Cortex of kidney (tissue), 1 donor: ENCODE measurements at places on chromosomes 6 and 20.

DNA sequence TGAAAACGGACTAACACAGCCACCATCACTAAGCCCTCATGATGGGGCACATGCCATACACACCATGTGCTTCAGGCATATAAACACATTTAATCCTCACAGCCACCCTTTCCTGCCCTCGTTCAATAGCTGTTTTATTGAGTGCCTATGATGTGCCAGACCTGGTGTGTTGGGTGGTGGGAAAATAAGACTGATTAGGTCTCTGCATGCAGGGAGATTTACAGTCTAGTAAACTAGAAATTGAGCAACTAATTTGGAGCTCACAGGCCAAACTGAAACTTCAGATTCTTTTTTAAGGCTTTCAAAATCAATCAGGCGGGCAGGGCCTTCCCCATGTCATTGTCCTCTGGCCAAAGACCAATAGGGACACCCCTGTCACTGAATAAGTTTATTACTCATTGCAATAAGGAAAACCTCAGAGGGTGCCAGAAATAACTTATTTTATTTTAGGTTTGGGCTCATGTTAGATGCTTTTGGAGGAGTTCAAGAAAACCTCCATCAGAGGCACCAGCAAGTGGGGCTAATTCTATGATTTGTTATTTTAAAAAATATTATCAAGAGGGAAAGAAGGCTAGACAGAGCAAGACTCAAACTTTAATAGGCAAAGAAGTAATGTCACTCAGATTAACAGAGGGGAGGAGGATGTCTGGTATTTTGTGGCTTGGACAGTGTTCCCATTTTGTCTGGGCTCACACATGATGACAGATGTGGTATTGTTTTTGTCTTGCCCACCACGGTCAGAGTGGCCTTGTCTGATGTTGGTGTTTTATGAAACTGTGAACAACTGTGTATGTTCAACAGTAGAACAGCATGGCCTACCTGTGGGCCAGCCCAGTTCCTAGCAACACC, 12.0 kb downstream of the ZFP64 start:
- no peak for DNase-seq

DNA sequence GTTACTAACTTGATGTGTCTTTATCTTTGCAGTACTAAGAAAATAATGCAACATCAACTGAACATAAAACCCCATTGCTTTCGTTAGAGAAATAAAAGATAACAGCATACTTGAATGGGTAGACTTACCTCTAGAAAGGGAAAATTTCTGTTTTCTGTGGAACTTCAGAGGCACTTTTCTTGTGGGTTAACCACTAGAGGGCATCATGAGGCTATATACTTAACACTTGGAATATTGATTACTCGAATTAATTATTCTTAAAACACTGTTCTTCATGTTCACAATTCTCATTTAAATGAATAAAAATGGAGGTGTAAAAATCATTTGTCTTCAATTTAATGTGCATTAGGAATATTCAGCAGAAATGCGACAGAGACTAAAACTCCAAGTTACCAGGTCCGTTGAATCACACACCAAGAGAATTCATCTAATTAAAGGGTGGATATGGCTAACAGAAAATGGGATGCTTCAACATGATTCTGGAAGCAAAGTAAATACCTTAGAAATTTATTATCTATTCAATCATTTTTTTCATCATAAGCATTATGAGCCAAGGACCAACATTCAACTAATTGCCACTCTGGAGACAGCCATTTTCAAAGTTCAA, 330.8 kb upstream of the PREP start:
- no peak for DNase-seq

DNA sequence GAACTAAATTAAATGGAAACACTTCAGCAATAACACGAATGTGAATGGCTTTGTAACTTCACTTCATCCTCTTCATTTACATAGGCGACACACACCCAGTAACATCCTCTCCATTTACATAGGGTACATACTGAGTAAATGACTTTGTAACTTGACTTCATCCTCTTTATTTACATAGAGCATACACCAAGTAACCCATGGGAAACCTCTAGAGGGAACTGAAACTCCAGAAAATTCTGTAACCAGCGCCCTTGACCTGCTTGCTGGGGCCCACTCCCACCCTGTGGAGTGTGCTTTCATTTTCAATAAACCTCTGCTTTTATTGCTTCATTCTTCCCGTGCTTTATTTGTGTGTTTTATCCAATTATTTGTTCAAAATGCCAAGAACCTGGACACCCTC, 81.6 kb upstream of the OPRM1 start:
- no peak for DNase-seq

- no peak for DNase-seq
Observed at GRCh38 chr20:24337551-24337950, 131.9 kb upstream of the SYNDIG1 start.

GRCh38 chr20:63116412-63117106, 99.4 kb downstream of the YTHDF1 start:
- DNase-seq, result no peak

DNA sequence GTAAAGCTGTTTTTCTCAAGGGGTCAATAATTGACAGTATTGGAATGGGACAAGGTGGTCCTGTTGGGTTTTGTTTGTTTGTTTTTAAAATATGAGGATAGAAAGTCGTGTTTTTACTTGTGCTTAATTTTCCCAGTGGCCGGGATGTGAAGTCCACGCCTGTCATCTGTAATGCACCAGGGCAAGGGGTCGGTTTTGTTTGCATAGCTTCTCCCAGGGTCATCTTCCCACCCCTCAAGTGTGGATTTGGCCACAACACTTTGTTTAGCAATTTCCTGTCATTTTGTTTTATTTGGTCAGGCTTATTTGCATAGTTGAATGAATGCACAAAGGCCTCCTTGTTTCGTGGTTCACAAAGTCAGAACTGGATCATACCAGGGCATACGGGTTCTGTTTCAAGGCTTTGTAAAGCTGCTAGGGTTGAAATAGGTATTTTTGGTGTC, 29.8 kb downstream of the SYNJ2 start:
- no peak for DNase-seq

DNA sequence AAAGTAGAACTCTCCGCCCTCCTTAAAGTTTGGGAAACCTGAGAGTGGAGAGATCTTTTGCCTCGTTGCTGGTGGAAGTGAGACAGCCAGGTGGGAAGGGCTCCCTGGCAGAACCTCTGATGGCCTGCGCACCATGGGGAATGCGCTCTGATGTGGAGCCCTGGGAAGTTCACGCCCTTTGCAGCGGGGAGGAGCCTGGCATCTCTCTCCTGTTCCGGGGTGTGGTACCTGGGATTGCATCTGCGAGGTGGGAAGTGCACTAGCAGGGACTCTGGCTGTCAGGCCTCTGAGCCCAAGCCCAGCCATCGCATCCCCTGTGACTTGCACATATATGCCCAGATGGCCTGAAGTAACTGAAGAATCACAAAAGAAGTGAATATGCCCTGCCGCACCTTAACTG, 159.8 kb downstream of the AKAP7 start:
- no peak for DNase-seq

DNA sequence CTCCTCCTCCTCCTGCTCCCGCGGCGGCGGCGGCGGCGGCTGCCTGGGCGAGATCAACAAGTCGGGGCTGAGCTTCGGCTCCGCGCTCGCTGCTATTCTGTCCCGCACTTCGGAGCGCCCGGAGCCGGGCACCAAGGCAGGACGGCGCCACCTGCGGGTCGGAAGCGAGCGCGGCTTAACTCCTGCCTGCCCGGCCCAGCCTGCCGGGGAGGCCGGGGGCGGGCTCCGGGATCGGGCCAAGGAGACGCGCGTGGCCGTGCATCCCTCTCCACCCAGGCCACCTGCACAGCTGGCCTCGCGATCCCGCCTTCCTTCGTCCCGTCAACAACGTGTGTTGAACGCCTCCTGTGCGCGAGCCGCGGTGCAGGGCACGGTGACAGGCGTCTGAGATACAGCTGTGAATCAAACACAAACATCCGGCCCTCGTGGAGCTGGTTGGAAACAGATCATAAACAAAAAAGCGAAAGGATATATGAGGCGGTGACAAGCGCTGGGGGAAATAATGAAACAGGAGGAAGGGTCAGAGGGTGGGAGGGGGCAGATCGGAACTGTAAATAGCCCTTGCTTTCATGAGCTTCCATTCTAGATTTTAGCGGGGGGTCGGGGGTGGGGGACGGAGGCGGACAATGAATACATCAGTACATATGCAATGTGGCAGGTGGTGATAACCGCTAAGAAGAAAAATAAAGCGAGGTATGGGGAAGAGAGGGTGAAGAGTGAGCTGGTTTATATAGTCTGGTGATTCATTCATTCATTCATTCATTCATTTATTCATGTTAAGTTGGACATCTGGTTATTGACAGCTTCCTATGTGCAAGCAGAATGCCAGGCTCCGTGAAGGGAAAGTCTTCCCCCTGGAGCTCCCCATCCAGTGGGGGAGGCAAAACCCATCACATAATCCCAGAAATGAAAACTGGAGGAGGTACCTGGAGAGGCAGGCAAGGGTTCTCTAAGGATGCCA, 2.0 kb upstream of the KCNB1 start:
- peak; percentile 13 for DNase-seq
